ENCODE measurements at places on chromosomes 1 and 21. TPM values are rescaled to one million over a fixed set of nuclear protein-coding genes. Genes with fewer than 3 reads are reported as not detected.

PTGFRN gene
- total RNA-seq = 28.0 TPM

NSUN4 gene
- total RNA-seq = 37.8 TPM

RAP1GAP gene
- total RNA-seq = 0.15 TPM

CDA gene
- total RNA-seq = not detected

ELF3 gene
- 0.27 TPM for total RNA-seq
